ENCODE measurements at places on chromosomes 12 and 14.

DNA sequence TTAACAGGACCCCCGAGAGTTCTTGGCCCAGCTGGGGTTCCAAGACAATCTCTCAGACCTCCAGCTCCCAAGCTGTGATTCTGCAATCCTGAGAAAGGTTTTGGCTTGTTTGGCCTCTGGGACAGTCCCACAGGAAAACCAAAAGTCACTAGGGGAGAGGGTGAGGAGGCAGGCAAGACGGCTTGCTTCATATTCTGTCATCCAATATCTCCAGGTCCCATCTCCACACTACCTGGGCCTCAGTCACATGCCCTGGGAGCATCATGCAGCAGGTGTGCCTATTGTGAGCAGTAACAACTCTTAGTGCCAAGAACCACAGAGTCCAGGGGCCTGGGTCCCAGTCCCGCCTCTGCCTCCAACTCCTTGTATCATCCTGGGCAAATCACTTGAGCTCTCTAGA, 1.7 kb downstream of the KRT79 start:
- DNase-seq = no peak

DNA sequence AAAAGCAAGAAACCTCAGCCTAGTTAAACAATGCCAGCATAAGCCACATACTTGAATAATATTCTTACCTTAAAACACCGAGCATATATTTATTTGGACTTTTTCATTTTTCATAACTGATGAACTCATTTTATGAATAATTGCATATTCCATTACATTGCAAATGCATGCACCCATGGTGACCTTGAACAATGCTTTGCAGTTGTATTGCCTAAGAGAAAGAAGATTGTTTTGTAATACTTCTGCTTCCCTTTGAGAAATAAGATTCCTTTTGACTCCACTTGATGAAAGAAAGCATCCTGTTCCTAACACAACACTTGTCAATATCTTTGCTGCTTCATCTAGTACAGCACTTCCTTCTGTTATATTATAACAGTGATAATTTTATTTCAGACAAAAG, 1182.2 kb downstream of the FLRT2 start:
- no peak for DNase-seq

DNA sequence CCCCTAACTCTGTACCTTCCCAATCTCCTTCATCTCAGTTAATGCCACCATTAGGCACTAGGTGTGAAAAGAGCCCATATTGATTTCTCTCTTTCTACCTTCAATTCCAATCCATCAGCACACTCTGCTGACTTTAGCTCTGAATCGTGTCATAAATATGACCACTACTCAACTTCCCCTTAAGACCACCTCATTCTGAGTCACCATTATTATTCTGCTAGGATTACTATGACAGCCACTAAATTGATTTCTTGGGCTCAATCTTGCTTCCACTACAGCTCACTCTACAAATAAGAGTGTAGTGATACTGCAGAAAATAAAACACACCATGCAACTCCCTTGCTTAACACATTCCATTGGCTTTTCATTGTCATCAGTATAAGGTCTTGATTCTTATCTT, 1449.0 kb upstream of the FLRT2 start:
- no peak for DNase-seq

DNA sequence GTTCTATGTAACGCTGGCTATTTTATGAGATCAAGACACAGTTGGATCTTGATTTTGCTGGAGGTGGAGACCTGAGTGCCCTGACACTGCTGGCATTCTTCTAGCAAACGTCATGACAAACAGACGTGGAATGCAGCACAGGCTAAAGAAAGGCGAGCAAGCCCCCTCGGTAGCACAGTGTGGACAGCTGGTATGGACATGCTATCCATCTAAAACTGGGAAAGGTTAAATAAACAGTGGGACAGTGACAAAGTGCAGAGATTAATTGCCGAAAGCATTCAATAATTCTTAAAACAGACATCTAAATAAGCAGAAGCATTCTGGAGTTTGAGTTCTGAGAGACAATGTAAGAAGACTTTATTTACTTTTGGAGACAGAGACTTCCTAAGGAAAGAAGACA, 237.2 kb downstream of the FBXL14 start:
- DNase-seq = no peak

DNA sequence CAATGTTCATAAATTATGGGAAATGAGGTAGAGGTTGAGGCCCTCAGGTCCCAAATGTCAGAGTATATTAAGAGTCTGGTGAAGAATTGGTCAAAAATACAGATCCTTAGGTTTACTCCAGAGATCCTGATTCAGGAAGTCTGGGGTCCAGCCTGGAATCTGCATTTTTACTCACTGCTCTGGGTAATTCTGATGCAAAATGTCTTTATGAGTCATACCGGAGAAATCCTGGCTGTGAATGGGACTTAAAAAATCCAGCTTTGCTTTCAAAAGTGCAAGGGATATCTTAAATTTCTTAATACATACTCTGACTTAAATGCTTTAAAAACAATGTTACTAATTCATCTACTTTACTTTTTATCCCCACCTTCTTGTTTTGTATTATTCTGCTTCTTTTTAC, 74.5 kb downstream of the FERMT2 start:
- no peak for DNase-seq
